ENCODE measurements at places on chromosomes 11 and 22. TPM values are rescaled to one million over a fixed set of nuclear protein-coding genes. Genes with fewer than 3 reads are reported as not detected.

Gene NRGN
- polyA plus RNA-seq: 17.2 TPM

Gene NFAM1
- 36.0 TPM for polyA plus RNA-seq

Gene OR51A4
- polyA plus RNA-seq: not detected

Gene TNNI2
- 11.7 TPM for polyA plus RNA-seq

Gene OR8D4
- polyA plus RNA-seq: not detected

Gene OR10D3
- not detected for polyA plus RNA-seq

Gene CAPN5
- polyA plus RNA-seq: 0.83 TPM

Gene WNT11
- polyA plus RNA-seq: 0.09 TPM

Gene IFITM10
- 1.8 TPM for polyA plus RNA-seq

Gene P4HA3
- polyA plus RNA-seq: not detected

Gene LRRC74B
- polyA plus RNA-seq: not detected

Gene TAF10
- polyA plus RNA-seq: 156 TPM

Gene GLYAT
- not detected for polyA plus RNA-seq

Gene MS4A12
- polyA plus RNA-seq: not detected

Gene CCDC15
- 0.24 TPM for polyA plus RNA-seq

Gene OR51B2
- polyA plus RNA-seq: not detected

Gene TRPC6
- polyA plus RNA-seq: not detected

Gene SELENOM
- 7.6 TPM for polyA plus RNA-seq

Gene RFPL1
- polyA plus RNA-seq: not detected

Gene SPI1
- 156 TPM for polyA plus RNA-seq

Gene TTC36
- polyA plus RNA-seq: not detected

Gene FOSL1
- 2.5 TPM for polyA plus RNA-seq

Data from CD14-positive monocyte (primary cell).